Stimulated activated CD8-positive, alpha-beta memory T cell treated with anti-CD3 and anti-CD28 coated beads, Interleukin-2, amount 100 ng/mL, for 1 hour (primary cell): ENCODE measurements at places on chromosomes 2 and 18.

- no peak for DNase-seq
Observed at GRCh38 chr2:150981826-150982225, 279.8 kb downstream of the RBM43 start.

DNA sequence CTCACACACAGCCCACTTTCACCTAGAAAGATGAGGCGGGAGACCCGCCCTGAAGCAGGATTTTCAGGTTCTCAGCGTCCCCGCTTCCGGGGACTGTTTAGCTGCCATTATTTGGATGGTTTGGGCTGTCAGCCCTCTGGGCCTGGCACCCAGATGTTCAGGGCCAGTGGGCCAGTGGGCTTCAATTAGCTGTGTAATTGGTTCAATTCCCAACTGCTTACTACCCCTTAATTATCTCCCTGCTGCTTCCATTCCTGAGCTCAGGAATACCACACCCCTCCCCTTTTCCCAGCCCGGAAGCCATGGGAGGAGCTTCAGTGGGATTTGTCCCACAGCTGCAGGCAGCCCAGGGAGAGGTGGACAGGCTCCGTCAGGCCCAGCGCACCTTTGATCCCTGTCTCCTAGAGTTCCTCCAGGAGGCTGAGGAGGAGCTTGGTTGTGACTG is 114.1 kb upstream of the MYCN start:
- no peak for DNase-seq

DNA sequence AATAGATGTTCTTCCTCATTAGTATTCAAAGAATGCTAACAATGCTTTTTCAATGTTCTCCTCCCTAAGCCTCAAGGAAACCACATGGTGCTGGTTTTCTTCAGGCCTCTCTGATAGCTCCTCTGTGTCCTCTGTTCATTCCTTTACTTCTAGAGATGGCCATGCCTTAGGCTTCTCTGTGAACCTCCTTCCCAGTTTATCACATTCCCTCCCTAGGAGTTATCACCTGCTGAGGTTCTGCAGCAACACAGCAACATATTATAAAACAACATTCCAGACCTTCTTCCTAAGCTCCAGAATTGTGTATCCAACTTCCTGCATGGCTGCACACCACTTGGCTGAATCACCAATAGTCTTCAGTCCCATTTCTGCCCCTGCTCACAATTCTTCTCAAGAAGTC is 325.5 kb downstream of the IRS1 start:
- no peak for DNase-seq

DNA sequence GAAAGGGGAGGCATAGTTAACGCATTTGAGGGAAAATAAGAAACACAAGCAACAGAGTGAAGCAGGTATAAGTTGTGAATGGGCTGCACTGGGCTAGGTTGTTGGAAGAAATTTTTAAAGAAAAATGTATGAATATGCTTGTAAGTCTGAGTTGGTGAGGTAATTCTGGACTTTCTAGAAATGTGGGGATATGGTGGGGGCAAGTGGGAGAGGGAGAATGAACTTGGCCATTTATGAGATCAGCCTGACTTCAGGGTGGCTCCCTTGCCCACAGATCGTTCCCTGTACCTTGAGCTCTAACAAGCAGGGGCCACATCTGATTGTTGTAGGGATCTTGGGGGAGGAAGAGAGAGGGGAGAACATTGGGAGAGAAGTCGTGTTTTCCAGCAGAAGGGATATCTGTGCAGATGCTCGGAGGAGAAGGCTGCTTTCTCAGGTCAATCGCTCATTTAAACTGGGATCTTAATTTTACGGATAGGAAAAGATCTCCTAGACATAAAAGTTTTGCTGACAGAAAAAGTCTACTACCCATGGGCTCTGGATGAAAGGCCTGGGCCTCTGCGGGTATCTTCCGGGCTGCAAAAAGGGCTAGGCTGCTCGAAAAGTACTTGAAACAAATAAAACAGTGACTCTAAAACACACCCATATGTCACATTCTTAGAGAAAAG is 42.5 kb upstream of the FZD5 start:
- no peak for DNase-seq

DNA sequence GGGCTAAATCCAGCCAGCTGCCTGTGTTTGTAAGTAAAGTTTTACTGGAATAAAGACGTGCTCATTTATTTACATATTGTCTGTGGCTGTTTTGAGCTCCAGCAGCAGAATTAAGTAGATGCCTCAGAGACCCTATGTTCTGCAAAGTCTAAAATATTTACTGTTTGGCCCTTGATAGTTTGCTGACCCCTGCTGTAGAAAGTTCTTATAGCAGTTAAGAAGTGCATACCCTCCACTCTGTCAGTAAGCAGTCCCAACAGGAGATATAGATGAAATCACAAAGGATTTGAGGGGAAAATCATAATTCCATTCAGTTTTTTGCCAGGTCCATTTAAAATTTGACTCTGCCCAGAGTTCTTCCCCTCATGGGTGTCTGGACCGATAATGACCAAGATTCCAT is 50.1 kb upstream of the ITM2C start:
- DNase-seq = no peak

- no peak for DNase-seq
Observed at GRCh38 chr18:59853380-59853779, 46.4 kb upstream of the PMAIP1 start.

DNA sequence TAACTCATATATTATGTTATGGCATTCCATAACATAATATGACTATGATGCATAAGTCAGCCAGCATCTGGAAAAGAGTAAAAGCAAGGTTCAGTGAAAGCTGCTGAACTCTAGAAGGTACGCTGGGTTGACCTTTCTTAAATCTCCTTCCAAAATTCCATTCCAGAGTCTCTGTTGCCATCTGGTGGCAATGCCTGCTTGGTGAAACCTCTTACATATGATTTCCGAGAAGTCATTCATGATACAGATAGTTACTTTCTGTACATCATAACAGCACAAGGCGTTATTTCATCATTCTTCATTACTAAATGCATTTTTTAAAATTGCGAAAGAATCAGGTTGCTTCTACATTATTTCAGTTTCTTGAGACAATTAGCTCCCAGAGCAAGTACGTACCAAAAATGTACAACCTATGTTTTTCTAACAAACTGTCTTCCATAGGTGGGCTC is 7.0 kb upstream of the EPG5 start:
- peak; percentile 42 for DNase-seq
